ENCODE measurements at places on chromosomes 13 and 19. TPM values are rescaled to one million over a fixed set of nuclear protein-coding genes. Genes with fewer than 3 reads are reported as not detected.

- DNase-seq: peak; percentile 80
Measured at GRCh38 chr19:12669270-12670158, 2.9 kb downstream of the WDR83 start.

Gene ATP8B3
- 22.5 TPM for total RNA-seq

Gene PTGER1
- 1.3 TPM for total RNA-seq

- no peak for DNase-seq
Measured at GRCh38 chr19:887072-887471, 5.9 kb downstream of the MED16 start.
